ENCODE measurements at places on chromosomes 2 and 18.

GRCh38 chr18:41266616-41267015 is 688.4 kb upstream of the PIK3C3 start:
- DNase-seq: no peak

DNA sequence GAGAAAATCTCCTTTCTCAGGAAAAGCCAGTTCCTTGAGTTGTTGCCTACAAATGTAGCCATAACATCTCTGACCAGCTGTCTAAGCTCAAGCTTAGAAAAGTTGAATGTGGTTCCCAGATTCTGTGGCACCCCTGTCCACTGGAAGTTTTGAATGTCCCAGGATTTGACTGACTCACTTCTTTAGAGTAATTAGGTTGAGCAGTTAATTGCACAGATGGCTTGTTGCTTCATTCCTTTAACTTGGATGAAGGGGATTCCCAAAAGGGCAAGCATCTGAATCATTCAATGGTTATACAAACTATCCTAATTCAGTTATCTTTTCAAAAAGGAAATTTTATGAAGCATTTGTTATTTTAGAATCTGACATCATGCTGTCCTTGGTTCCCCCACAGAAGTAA is 374.7 kb downstream of the LNPK start:
- DNase-seq: no peak

- DNase-seq: no peak
Measured at GRCh38 chr18:44788334-44788733, 107.6 kb downstream of the SETBP1 start.

DNA sequence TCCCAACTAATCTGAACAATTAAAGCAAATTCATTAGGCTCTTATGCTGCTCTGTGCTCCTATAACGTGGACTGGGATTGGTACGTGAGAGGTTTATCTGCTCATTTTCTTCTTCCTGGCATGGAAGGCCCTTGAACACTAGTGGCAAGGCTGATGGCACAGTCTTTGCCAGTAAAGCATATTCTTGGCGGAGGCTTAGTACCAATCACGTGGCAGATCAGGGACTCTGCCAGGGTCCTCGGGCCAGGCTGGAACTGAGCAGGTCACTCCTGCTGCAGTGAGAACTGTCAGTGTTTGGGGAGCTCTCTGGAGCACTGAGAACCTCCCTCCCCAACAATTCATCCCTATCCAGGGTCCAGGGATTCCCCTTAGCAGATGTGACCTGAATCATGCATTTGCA is 3.7 kb upstream of the ALPK2 start:
- DNase-seq: no peak

- DNase-seq: no peak
Measured at GRCh38 chr2:44184106-44184505, 15.4 kb downstream of the PPM1B start.

GRCh38 chr18:35938562-35938961 is 33.9 kb upstream of the RMP24 start:
- DNase-seq: no peak

GRCh38 chr18:2547477-2548087 is 23.7 kb downstream of the METTL4 start:
- no peak for DNase-seq

DNA sequence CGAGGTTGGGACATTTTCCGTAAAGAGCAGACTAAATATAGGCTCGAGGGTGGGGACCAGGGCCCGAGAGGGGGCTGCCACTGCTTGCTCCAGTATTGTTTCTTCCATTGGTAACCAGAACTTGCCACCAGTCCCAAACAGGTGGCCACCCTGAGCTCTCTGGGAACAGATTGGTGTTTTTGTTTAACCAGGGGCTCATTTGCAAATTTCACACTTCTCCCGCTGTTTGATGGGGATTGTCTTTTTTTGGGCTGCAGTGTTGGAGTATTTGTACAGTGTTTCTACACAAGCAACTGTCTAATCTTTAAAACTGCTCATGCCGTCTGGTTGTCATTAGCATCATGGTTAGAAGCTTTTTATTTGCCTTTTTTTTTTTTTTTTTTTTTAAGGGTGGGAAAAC is 8.5 kb downstream of the AGAP1 start:
- no peak for DNase-seq

GRCh38 chr2:45980161-45980865 is 316.9 kb upstream of the EPAS1 start:
- no peak for DNase-seq

DNA sequence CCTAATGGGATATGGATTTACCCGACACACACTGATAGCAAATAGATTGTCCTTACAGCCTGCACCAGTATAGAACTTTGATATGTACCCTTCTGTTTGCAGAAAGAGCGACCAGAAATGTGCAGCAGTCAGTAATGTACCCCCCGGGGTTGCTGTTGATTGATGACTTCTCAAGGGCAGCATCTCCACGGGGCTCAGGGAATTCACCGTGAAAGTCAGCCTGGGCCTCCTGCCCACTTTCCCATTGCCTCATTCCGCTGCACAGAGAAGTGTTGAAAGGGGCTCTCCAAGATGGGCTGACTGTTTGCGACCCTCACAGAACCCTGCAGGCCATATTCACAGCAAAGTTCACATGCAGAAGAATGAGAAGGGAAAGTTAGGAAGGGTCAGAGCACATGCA is 241.3 kb downstream of the PRKCE start:
- DNase-seq: no peak

DNA sequence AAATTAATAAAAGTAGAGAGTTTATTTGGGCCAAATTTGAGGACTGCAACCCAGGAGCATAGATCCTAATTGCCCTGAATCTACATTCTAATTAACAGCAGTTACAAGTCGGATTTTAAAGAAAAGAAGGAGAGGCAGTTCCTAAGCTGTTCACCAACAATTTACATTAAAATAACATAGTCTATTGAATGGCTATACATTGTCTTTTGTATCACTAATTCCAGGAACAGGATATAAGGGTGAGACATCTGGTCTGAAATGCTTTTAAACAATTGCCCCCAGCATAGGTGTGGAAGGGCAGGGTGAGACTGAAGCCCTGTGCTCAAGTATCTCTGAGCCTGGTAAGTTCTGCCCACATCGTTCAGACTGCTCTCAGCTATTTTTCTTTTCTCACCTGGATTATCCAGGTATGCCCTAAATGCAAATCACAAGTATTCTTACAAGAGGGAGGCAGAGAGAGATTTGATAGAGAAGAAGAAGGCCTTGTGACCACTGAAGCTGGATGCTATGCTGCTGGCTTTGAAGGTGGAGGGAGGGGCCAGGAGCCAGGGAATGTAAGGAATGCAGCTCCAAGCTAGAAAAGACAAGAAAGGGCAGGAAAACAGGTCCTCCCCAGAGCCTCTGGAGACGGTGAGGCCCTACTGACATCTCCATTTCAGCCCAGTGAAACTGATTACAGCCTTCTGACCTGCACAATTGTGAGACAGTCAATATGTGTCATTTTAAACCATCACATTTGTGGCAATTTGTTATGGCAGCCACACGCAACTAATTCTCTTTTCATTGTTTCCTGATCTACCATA is 189.4 kb upstream of the ARL4C start:
- no peak for DNase-seq

DNA sequence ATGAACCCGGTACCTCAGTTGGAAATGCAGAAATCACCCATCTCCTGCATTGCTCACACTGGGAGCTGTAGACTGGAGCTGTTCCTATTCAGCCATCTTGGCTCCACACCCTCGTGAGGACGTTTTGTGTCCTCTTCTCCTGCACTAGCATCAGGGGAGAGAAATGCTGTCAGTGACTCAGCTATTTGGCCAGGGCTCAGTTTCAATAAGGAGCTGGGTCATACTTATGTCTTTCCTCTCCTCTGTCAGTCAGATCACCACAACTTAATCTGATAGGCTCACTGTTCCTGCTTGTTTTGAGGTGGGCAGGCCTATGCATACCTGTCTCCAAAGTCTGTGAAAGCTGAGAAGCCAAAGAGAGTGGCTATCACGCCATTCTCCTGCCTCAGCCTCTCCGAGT is 921.2 kb downstream of the DCC start:
- DNase-seq: no peak

DNA sequence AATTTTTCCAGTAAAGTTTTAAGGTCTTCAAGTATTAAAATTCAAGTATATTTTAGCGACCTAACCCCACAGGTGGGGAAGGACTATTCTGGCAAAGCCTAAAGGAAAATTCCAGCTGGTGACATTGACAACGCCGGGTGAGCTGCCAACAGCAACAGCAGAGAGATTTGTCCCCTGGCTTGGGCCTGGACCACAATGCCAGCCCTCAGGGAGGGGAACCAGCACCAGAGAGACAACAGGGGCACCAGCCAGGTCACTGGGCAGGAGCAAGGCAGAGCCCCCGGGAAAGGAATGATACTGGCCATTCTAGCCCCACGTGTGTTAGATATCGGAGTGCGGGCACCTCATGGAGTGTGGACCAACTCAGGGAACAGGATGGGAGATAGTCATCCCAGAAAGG is 95.7 kb downstream of the ARMC9 start:
- DNase-seq: no peak

DNA sequence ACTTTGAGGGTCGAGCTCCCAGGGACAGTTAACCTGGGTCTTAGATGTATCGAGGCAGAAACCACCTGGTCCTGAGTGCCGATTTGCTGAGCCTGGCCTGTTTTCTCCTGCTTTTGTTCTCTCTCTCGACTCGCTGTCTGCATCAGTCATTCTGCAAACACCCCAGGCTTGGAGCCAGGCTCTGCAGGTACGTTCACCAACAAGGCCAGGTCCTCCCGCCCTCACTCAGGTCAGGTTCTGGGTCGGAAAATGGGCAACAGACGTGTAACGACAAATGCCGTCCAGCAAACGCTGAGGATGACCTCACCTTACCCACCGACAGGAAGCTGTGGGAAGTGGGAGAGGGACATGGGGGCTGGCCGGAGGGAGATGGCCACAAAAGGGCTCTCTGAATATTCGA is 57.7 kb upstream of the PXDN start:
- no peak for DNase-seq

DNA sequence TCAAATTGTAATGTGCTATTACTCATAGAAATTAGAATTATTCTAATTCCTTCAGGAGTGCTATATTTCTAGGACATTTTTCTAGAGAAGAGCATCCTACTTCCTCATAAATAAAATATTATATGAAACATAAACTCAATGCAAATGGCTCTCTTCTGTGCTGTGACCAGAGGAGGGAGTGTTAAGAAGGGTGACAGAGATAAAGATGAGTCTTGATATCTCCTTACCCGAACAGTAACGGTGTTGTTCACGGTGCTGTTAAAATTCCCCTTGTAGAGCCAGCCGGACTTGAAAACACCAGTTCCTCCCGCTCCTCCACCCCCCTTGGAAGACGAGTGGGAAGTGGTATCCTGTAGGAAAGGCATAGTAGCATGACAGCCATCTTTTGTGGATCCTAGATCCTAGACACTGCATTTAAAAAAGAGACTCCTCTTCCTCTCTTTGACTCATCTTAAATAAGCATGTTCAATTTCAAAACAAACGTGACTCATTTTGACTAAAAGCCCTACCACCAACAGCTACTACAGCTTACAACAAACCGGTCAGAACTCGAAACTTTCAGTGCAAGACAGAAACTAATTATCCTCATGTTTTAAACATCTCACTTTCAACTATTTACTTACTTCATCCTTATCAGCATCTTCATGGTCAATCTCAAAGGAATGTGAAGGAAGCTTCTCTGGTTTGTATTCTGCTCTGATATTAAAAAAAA is 156.3 kb downstream of the DOCK10 start:
- no peak for DNase-seq

DNA sequence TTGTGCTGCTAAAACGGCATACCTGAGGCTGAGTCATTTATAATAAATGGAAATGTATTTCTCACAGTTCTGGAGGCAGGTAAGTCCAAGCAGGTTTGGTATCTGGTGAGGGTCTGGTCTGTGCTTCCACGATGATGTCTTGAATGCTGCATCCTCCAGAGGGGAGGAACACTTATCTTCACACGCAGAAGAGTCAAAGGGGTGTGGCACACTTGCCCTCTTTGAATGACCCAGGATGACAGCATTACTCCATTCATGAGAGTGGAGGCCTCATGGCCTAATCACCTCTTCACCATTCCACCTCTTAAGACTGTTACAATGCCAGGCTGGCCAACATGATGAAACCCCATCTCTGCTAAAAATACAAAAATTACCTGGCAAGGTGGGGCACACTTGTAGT is 61.0 kb downstream of the NCAPH start:
- DNase-seq: no peak

GRCh38 chr2:226488034-226488433 is 311.6 kb downstream of the IRS1 start:
- DNase-seq: no peak

GRCh38 chr2:96580771-96581170 is 44.2 kb downstream of the ARID5A start:
- DNase-seq: no peak

DNA sequence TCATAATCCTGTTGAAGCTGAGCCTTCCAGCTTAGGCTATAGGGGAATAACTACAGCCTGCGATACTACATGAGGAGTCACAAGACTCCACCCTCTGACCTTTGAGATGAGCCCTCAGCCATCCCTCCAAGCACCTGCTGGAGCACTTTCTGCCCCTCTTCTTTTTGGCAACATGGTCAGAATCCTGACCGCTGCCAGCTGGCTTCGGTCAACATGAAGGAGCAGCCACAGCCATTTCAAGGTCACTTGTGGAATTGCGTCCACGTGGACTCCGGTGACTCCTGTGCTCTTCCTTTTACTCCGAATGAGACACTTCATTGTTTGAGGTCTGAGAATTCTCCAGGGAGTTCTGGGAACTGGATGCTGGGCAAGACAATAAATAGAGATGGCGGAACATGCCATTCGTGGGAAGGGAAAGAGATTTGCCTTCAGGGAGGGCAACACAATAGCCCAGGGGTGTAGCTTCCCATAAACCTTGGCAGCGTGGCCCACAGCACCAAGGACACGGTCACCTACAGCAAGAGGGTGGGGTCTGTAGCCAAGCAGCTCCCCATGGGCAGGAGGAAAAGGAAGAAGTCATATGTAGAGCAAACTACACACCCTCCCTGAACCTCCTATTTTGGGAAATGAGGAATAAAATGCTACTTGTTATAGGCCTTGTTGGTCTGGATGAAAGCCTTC is 73.3 kb upstream of the PPP1CB start:
- DNase-seq: no peak

GRCh38 chr18:28846958-28847357 is 670.0 kb upstream of the CDH2 start:
- no peak for DNase-seq

GRCh38 chr2:84731185-84731584 is 149.7 kb downstream of the TRABD2A start:
- no peak for DNase-seq

DNA sequence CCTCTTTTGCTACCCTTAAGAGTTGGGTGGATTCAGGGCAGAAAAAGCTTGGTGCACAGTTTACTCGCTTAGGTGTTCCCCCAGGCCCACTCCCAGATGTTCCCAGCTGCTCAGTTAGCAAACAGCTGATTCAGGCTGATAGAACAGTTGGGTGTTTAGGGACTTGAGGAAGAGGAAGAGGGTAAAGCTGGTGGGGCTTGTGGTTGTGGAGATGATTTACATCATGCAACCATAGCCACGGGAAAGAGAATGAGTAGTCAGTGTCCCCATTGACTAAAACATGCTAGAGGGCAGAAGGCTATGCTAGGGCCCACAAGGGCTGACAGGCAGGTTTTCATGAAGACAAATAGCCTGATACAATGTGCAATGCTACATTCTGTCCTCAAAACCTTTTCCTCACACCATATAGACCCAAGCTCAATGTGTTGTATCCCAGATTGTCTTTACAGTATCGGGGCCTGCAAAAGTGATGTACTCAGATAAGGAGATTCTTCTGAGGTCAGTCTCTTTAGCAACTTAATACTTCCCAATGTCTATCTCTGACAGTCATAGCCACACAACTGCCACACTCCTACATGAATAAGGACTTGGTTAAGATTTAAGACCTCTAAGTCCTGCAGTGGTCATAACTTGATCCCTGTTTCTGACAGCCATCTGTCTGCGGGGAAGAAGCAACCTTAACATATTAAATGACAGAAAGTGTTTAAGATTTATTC is 15.6 kb downstream of the COLEC12 start:
- DNase-seq: no peak

Measured in stimulated activated CD4-positive, alpha-beta T cell treated with anti-CD3 and anti-CD28 coated beads, Interleukin-1b, Interleukin-23, amount 100 ng/mL, for 4 hours (primary cell).